Regular cardiac myocyte (primary cell): ENCODE measurements at places on chromosomes 3 and 15. TPM values are rescaled to one million over a fixed set of nuclear protein-coding genes. Genes with fewer than 3 reads are reported as not detected.

The STIMATE gene
- total RNA-seq, result 16.5 and 17.5 TPM in 2 replicates

The GLDN gene
- total RNA-seq, result 1.2 and 1.4 TPM in 2 replicates

The PLAAT1 gene
- 0.56 TPM in 1 of 2 replicates, not detected in the other for total RNA-seq

The MGLL gene
- total RNA-seq, result 46.6 and 55.2 TPM in 2 replicates

The PP2D1 gene
- total RNA-seq, result not detected in 2 replicates

The DCBLD2 gene
- 481 and 809 TPM in 2 replicates for total RNA-seq

The PROS1 gene
- 11.3 and 43.7 TPM in 2 replicates for total RNA-seq
